ENCODE measurements at places on chromosomes 2 and 18. TPM values are rescaled to one million over a fixed set of nuclear protein-coding genes. Genes with fewer than 3 reads are reported as not detected.

Gene KHK
- 10.1 TPM for total RNA-seq

Gene THSD7B
- total RNA-seq, result not detected

Gene ZNF142
- 42.7 TPM for total RNA-seq

Gene NCKAP1
- total RNA-seq, result 0.48 TPM

Gene KIAA2012
- total RNA-seq, result not detected

Gene CNOT11
- total RNA-seq, result 61.2 TPM

Gene CD207
- total RNA-seq, result not detected
